ENCODE measurements at places on chromosomes 11 and 22. TPM values are rescaled to one million over a fixed set of nuclear protein-coding genes. Genes with fewer than 3 reads are reported as not detected.

Gene FBLN1
- total RNA-seq: 6.6 TPM

Gene GRIK4
- total RNA-seq: 0.06 TPM

Gene KRTAP5-11
- not detected for total RNA-seq

Gene CRYBB1
- total RNA-seq: not detected

Gene MYO18B
- total RNA-seq: not detected
